Fibroblast of pulmonary artery (primary cell): ENCODE measurements at places on chromosomes 1 and 21.
A peak's percentile ranks its signal among the peaks of the same experiment; 100 is the strongest.

- no peak for DNase-seq
Measured at GRCh38 chr21:43881283-43881682, 16.3 kb downstream of the AGPAT3 start.

- DNase-seq, result peak; percentile 80
Measured at GRCh38 chr1:220274251-220274855, 2.1 kb upstream of the RAB3GAP2 start.

GRCh38 chr1:229619002-229619401, 6.9 kb downstream of the TAF5L start:
- no peak for DNase-seq

- no peak for DNase-seq
Measured at GRCh38 chr1:223390618-223391017, 2.6 kb upstream of the CCDC185 start.

DNA sequence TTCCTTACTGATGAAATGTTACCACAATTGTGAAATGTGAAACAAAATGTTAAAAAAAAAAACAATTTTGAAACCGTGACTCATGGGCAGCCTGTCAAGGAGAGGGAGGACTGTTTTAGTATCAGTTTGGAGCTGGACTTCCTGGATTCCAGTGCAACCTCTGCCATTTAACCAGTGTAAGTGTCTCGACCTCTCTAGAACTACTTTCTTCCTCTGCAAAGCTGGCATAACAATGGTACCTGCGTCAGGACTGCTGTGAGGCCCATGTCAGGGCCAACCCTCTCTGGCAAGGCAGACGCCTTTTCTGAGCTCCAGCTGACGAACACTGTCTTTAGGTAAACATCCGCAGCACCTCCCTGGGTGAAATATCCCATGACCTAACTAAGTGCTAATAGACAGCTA, 20.9 kb downstream of the URB1 start:
- DNase-seq, result peak; percentile 93

- peak; percentile 23 for DNase-seq
Measured at GRCh38 chr1:39003281-39003680, 12.2 kb downstream of the AKIRIN1 start.

DNA sequence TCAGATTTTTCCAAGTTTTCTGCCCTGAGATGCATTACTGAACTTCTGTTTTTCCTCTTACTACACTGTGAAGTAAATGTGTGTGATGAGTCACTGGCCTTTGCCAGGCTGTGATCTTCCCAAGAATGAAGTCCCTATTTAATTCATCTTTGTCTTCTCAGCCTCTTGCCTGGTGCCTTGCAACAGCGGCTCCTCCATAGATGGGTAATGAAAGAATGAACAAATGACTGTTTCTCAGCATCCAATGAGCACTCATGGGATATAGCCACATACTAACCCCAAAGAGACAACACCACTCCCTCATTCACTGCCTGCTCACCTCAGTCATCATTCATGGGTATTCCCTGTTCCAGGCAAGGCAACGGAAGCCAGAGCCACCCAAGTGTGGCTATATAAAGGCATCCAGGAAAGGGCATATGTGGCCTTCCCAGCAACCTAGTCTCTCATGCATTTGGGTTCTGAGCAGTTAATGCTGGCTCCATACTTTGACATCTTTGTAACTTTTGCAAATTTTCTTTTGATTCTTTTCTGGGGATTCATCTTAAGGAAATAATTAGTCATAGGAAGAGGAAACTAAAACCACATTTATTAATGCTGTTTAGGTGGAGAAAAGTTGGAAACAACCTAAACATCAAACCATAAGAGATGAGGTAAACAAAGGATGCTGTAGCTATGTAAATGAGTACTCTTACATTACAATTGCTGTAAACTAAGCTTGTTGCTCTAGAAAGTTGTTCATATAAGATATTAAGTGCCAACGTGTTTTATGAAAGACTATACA, 71.9 kb downstream of the HIVEP3 start:
- DNase-seq, result peak; percentile 56

GRCh38 chr21:33977721-33978369, 62.2 kb upstream of the ATP5PO start:
- no peak for DNase-seq

GRCh38 chr1:119715542-119715941, 3.8 kb downstream of the PHGDH start:
- peak; percentile 29 for DNase-seq

GRCh38 chr1:18440385-18441226, 40.1 kb upstream of the KLHDC7A start:
- no peak for DNase-seq

GRCh38 chr21:39034590-39035536, 148.4 kb downstream of the PSMG1 start:
- DNase-seq, result no peak

GRCh38 chr1:116533429-116533820, 37.4 kb downstream of the CD58 start:
- DNase-seq, result no peak

DNA sequence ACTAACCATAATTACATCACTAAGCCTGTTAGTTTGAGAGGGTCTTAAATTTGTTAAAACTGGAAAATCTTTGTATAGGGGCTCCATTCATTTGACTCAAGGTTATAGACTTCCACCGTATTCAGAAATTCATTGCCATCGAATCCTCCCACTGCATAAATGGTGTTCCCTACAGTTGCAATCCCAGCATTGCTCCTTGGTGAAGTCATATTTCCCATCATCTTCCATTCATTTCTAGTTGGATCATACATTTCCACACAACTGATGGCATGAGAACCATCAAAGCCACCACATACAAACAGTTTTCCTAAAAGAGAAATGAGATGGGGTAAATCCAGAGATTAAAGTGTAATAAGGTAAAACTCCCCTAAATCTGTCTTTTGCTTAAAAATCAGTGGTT, 19.1 kb downstream of the IVNS1ABP start:
- DNase-seq, result peak; percentile 33

DNA sequence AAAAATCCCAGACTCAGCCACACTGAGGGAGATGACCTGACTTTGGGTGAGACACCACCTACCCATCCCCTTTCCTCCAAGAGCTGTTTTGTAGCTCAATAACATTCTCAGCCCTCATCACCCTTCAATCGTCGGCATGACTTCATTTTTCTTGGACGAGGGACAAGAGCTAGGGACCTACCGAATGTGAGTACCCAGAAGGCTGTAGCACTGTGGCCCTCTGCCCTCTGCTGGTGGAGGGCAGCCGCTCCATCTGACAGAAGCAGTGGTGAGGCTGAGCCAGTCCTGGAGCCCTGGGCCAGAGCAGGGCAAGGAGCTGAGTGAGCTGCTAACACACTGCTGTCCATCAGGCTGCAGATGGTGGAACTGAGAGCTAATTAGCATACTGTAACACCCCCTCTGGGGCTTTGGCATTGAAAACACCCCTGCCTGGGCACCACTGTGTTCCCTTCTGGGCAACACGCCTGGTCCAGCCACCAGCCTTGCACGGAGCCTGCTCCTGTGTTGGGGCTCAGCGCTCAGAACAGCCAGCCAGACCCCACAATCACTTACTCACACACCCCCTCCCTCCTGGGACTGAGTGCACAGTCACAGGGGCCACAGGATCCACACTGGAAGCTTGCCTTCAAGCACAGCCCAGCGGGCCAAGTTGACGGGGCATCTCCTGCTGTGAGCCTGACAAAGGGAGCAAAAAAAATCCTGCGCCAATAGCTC, 18.3 kb upstream of the ALPL start:
- DNase-seq, result peak; percentile 70

- DNase-seq, result peak; percentile 69
Measured at GRCh38 chr1:39395357-39395831, 96.0 kb upstream of the BMP8A start.

DNA sequence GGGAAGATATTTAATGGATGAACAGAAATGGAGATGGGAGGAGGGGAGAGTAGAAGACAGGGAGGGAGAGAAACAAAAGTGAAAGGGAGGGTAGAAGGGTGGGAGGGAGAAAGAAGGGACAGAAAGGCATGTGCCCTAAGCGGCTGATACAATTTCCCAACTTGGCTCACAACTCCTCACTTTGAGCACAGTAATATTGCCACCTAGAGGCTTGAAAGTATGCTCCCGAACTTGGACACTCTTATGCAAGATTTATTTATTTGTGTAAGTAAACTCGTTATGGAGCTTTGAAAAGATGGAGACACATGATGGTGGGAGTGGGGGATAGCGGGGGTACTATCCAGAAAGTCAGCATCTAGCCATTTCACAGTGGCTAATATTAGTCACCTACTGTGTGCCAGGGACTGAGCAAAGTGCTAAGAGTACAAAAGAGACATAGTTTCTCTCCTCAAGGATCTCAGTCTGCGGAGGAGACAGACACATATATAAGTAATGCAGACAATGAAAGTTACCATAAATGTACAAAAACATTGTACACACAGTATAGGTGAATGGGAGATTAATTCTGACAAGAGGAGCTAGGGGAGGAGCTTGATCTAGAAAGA, 189.7 kb downstream of the SEC16B start:
- DNase-seq, result peak; percentile 76

DNA sequence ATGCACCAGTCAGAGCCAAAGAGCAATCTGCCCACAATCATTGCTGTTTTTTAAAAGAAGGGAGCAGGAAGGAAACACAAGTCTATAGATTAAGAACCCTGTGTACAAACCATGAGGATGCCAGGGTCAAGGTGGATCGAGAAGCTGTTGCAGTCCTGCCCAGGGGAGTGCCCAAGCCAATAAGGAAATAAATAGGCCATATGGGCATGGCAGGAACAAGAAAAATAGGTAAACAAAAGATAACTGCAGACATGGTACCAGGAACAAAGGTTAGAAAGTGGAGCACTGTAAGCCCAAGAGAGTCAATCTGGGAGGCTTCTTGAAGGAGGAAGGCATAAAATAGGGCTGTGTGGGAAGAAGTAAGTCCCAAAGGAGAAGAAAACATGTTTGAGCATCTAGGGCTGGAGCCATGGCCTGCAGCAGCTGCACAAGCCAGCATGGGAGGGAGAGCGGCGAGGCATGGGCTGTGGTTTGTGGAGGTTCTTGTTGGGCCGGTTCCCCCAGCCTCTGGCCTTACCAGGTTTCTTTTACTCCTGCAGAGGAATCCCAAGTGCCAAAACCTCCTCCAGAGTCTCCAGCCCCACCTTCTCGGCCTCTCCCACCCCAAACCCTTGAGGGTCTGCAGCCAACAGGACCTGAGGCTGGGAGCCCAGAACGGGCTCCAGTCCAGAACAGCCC, 13.6 kb downstream of the INAVA start:
- DNase-seq, result no peak

DNA sequence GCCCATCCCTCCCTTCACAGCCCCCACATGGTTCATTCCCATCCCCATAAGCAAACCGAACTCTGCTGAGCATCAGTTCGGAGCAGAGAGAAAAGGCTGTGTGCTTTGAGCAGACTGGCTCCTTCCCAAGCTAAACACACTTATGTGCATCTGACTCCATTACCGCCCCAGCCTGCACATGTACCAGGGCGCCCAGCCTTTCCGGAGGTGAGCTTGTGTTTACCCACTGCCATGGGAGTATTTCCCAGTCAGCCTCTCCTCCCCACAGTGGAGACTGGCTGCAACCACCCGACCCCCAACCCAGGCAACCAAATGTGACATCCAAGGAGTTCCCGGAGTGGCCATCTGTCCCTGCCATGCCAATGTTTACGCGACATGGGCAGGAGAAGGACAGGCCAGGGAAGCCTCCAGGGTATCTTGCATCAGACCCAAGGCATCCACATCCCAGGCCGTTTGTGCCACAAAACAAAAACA, 9.4 kb downstream of the TIAM1 start:
- DNase-seq, result no peak

- DNase-seq, result no peak
Measured at GRCh38 chr1:17611991-17612390, 72.5 kb downstream of the ARHGEF10L start.

- no peak for DNase-seq
Measured at GRCh38 chr1:222936042-222936441, 121.2 kb downstream of the DISP1 start.

DNA sequence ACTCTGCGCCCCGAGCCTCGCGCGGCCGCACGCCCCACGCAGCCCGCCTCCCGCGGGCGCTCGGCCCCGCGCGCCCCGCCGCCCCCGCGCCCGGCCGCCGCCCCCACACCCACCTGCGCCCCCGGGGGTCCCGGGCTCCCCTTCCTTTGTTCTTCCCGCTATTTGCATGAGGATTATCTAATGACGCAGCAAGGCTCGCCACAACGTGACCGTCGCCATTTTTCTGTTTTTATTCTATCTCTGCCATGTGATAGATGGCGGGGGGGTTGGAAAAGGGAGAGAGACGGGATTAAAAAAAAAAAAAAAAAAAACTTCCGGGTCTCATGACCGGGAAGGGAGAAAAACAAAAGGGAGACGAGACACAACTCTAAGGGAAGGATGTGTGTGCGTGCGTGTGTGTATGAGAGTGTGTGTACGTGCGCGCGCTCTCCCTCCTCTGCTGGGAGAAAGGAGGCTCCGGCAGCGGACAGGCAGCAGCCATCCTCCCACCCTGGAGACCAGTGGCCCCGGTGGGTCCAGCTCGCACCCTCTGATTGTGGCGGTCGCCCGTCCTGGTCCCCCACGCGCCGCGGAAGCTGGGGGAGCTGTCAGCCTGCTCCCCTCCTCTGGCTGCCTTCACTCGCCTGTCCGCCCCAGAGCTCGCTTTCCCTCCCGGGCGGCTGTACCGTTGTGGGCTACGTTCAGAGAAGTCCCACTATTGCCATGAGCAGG, 80.4 kb upstream of the AK4 start:
- peak; percentile 90 for DNase-seq

DNA sequence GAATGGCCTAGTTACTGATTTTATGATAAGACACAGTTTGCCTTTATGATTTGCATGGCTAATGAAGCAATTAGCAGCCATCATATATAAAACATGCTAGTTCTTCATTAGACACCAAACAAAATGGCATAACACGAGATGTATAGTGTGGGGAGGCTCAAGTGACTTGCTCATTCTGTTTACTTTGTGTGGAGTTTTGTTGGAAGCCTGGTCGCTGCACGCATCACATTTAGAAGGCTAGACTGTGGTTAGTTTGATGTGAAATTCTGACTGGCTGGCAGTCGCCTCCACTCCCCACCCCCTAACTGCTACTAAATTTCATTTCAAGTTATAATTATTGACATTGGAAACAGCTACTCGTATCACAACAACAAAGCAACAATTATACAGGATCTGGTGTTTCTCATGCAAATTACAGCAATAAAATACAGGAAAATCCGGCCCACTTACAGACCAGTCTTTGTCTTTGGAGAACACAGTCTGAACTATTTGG, 356.1 kb downstream of the LMO4 start:
- peak; percentile 64 for DNase-seq

DNA sequence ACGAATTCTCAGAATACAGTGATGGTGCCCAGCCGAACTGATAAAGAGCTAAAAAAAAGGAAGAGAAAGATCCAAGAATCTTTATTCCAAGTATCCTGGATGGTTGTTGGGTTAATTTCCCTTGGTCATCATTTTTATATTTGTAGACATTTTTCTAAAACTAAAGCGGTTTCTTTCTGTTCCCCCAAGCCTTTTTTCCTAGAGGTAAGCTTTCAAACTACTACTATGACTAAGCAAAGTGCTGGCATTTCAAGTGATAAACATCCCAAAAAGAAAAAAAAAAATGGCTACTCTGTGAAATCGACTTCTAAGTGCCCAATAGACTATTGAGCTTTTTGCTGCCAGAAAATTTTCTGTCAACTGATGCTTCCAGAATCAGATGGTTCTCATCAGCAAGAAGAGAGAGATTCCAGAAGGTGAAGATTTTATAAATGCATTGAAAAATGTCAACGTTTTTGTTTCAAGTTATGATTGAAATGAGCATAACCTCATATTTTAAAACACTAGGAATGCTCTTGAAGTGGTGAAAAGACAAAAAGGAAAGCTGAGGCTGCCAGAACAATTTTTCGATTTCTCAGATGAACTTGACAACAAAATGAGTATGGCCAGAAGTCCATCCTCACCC, 96.1 kb upstream of the ZC3H11B start:
- no peak for DNase-seq

- DNase-seq, result peak; percentile 74
Measured at GRCh38 chr1:96722161-96722922, 758 bp downstream of the PTBP2 start.
